ENCODE measurements at places on chromosomes 4 and X. TPM values are rescaled to one million over a fixed set of nuclear protein-coding genes. Genes with fewer than 3 reads are reported as not detected.

DNA sequence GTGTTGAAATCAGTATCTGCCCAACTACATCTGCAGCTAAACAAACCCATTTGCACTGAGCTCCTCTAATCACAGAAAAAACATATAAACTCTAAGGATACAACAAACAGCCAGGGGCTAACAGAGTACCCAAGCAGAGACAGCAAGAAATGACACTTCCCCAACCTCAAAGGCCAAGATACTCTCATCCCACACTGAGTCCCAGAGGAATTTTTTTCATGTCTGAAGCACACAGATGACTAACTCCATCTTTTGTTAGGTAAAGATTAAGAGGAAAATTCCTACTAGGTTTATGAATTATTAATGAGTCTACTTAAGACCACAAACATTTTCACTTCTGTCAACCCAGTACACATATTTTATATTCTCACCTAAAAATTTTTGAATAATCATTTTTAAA is 31.6 kb downstream of the SEPSECS start:
- DNase-seq = no peak
- H3K27me3 ChIP-seq = no peaks in the 10 kb centered on the region
- no peaks in the 10 kb centered on the region for H3K4me1 ChIP-seq

DNA sequence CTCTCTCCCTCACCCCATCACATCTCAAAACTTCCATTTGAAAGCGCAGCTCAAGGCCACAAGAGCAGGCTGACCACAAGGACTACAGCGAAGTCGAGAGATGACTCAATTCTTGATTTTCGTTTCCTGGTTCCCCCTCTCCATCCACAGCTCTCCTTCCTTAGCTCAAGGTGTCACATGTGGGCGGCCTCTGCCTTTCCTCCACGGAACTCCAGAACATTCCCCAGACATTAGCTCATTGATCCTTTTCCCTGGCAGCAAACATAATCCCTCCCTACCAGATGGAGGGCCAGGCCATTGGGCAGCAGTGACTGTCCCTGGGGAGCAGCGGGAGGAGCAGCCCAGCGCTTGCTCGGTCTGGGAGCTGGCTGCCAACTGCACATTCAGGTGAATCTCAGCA is 56.3 kb downstream of the CCDC149 start:
- no peaks in the 10 kb centered on the region for H3K27me3 ChIP-seq
- H3K4me3 ChIP-seq = no peak overlapping the region
- H3K36me3 ChIP-seq = no peaks in the 10 kb centered on the region
- no peak overlapping the region for H3K27ac ChIP-seq
- peaks cover 10% of the 10 kb centered on the region for H3K4me1 ChIP-seq

DNA sequence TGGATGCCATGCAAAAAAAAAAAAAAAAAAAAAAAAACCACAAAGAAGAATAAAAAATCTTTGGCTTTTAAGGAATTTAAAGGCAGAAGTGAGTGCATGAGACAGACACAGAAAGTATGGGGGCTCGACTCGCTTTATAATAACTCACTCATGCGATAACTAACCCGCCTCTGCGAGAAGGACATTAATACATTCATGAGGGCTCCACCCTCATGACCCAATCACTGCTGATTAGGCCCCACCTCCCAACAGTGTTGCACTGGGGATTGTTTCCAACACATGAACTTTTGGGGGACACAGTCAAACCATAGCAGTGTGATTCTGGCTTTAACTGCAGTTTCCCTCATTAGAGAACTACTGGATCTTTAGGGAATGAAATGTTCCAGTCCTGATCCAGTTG is 78.1 kb downstream of the QDPR start:
- H3K36me3 ChIP-seq = no peaks in the 10 kb centered on the region
- no peak overlapping the region for H3K4me3 ChIP-seq
- no peak for DNase-seq
- H3K27me3 ChIP-seq = no peaks in the 10 kb centered on the region
- no peak overlapping the region for H3K27ac ChIP-seq

GRCh38 chrX:110114260-110114776 is 111.4 kb downstream of the TMEM164 start:
- no peaks in the 10 kb centered on the region for H3K36me3 ChIP-seq
- no peaks in the 10 kb centered on the region for H3K4me1 ChIP-seq

- H3K4me3 ChIP-seq = peak overlapping the region; percentile 61
- H3K4me1 ChIP-seq = no peaks in the 10 kb centered on the region
- no peaks in the 10 kb centered on the region for H3K36me3 ChIP-seq
- peak overlapping the region; percentile 97 for H3K27ac ChIP-seq
- DNase-seq = no peak
- H3K27me3 ChIP-seq = no peaks in the 10 kb centered on the region
Observed at GRCh38 chrX:75273483-75273882, 402 bp upstream of the UPRT start.

GRCh38 chr4:82698412-82698811 is 100.2 kb downstream of the SCD5 start:
- no peaks in the 10 kb centered on the region for H3K27me3 ChIP-seq
- no peaks in the 10 kb centered on the region for H3K36me3 ChIP-seq
- no peaks in the 10 kb centered on the region for H3K4me1 ChIP-seq
- H3K27ac ChIP-seq = no peak overlapping the region
- no peak overlapping the region for H3K4me3 ChIP-seq
- DNase-seq = no peak

DNA sequence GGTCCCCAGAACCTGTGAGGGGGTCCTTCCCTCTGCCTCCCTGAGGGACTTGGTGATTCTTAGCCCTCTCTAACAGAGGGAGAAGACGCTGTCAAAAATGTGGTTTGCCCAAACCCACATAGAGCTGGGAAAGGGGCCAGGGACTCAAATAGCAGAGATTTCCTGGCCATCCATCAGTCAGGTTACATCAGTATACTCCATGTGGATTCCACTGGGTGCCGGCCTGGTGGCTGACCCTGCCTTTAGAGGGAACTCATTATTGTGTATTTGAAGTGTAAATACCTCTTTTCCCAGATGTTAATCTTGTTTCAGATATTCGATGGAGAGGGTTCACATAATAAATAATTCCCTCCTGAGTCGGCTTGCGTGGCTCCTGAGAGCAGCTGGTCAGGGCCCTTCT is 130.3 kb downstream of the TBL1X start:
- H3K27me3 ChIP-seq = no peaks in the 10 kb centered on the region
- H3K27ac ChIP-seq = no peak overlapping the region
- no peaks in the 10 kb centered on the region for H3K36me3 ChIP-seq
- DNase-seq = no peak
- H3K4me1 ChIP-seq = no peaks in the 10 kb centered on the region
- H3K4me3 ChIP-seq = no peak overlapping the region

DNA sequence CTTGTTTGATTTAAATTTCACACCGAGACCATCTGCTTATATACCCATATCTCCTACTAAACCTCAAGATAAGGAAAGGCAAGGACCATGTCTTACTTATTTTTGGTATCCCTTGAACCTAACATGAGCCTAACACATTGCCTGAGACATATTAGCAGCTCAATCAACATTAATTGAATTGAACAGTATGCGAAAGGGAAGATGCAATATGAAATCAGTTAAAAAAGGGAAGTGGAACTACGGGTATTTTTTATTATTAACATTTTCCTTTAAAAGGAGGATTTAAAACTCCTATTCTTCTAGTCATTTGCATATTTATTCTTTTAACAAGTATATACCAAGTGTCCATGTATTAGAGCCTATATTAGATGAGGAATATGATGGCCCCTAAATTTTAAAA is 197.0 kb downstream of the CAMK2D start:
- DNase-seq = no peak
- no peak overlapping the region for H3K4me3 ChIP-seq
- H3K36me3 ChIP-seq = no peaks in the 10 kb centered on the region
- H3K27me3 ChIP-seq = no peaks in the 10 kb centered on the region
- no peak overlapping the region for H3K27ac ChIP-seq

PF4V1 gene
- not detected for total RNA-seq

FAM53A gene
- total RNA-seq = 8.3 TPM

PARM1 gene
- 10.2 TPM for total RNA-seq

SSX1 gene
- total RNA-seq = not detected

Data from Peyer's patch (tissue), 4 donors.